ENCODE measurements at places on chromosomes 16 and 17. TPM values are rescaled to one million over a fixed set of nuclear protein-coding genes. Genes with fewer than 3 reads are reported as not detected.

The VPS9D1 gene
- 9.8 TPM for total RNA-seq

The EPX gene
- total RNA-seq, result not detected

The MLYCD gene
- total RNA-seq, result 3.1 TPM

The VTN gene
- under 0.01 TPM for total RNA-seq

The KPNA2 gene
- 43.6 TPM for total RNA-seq

The CNTNAP1 gene
- 3.1 TPM for total RNA-seq

The CCL4 gene
- not detected for total RNA-seq

The SLFN13 gene
- total RNA-seq, result 8.9 TPM
